ENCODE measurements at places on chromosomes 6 and 20.

DNA sequence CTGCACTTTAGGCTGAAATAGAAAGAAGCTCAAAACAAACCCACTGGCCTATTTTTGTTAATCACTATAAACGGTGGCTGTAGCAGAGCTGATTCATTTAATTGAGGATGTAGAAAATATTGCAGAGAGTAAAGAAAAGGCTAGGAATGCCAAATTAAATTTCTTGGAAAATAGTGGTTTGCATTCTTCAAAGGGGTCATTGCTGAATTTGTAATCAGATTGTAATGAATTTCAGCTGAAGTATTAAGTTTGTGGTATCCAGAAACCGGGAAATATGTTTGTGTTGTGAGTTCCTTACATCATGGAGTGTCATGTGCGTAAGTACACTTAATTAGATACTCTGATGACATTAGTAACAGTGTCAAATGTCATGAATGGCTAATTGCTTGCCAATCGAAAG lies 203.0 kb downstream of the SAMD5 start:
- no peak for DNase-seq

DNA sequence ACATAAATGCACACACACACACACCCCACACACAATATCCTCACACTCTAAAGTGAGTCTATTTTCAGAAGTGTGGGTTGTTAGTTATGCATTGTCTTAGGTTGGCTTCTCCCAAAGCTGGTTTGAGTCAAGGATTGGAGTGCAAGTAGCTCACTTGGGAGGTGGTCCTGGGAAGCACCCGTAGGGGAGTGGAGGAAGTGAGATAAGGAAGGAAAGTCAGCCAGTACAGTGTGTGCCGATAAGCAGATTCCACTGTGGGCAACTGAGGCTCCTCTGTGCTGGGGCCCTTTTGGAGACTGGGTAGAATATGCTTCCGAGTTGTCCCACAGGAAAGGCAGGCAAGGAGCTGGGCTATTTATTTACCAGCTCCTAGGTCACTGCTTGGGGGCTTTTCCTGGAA lies 67.2 kb downstream of the PLCB4 start:
- no peak for DNase-seq

- DNase-seq, result no peak
Measured at GRCh38 chr6:23091795-23092194, 522.4 kb downstream of the HDGFL1 start.

DNA sequence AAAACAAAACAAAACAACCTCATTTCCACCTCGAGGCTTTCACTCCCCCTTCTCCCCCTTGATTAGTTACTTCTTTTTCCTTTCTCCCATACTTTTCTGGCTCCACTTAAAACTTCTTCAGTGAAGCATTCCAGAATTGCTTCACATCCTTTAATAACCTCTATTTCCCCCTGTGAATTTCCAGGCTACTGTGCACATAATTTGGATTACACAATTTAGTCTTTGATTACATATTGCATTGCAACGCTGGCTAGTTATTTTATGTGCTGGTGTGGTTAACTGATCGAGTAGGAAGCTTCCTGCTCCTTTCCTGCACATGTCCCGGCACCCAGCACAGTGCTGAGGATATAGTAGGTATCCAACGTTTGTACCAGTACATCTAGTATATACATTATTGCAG lies 28.1 kb upstream of the EEF1E1 start:
- DNase-seq, result no peak

GRCh38 chr20:37490663-37491350 lies 30.2 kb upstream of the NNAT start:
- DNase-seq, result no peak

DNA sequence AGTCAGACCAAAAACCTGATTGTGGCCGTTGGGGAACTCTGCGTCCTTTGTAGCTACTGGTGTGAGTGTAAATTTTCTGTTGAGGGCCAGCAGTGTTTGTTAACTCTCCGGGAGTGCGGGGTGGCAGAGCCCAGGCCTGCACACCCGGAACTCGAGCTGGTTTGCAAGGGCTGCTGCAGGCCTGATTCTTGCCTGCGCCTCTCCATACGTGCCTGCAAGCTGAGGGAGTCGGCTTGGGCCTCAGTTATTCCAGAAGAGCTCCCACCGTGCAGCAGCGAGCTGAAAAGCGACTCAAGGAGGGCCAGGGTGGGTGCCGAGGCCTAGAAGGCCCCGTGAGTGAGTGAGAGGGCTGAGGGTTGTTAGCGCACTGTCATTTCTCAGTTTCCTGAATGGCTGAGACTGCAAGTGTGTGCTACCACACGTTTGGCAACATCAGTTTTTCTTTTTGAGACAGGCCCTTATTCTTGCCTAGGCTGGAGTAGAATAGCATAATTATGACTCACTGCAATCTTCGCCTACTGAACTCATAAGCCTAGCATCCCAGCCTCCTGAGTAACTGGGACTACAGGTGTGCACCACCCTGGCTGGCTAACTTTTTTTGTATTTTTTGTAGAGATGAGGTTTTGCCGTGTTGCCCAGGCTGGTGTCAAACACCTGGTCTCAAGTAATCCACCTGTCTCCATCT lies 33.9 kb upstream of the KIF13A start:
- no peak for DNase-seq

DNA sequence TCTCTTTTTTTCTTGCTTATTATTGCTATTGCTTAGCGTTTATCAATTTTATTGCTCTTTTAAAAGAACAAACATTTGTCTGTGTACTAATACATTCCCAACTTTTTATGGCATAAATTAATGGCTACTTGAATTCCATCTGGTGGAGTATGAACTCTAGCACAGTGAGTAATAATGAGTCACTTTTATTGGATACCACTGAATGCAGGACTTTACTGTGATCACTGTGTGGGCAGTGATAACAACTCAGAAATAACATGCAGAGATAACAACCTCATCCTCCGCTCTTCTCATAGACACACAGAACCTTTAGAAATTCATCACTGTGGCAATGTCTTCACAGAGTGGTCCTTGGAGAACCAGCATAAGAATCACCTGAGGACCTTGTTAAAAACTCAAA lies 174.9 kb upstream of the PRND start:
- DNase-seq, result no peak

DNA sequence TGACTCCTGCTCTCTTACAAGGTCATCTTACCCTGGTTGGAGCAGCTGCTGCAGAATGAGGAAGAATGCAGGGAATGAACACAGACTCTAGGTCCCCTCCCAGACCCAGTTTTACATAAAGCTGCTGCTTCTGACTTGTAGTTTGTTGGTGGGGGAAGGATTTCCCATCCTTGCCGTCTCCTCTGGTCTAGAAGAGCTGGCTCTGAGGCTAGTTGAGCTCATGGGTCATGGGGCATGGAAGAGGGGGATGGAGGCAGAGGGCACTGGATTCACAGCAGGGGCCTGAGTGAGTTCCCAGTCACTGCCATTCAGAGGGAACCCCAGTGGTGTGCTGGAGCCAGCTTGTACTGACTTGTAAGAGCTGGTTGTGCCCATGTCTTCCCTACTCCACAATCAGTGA lies 9.2 kb upstream of the GUCA1A start:
- no peak for DNase-seq

GRCh38 chr6:10363911-10364310 lies 51.0 kb downstream of the TFAP2A start:
- no peak for DNase-seq

DNA sequence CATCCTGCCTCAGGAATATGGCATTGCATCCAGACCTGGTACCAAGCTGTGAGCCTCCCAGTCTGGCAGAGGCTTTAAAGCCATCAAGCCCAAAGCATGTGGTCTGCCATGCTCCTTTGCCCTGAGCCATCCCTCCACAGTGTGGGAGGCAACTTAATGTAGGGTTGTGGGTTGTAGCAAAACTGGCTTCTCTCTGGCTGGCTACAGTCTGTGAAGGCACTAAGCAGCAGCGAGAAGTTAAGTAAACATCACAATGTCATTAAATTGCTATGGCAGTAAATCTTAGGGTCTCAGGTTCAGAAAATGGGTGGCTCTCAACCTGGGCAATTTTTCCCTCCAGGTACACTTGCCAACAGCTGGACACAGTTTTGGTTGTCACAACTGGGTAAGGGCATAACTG lies 472.9 kb downstream of the PREX1 start:
- DNase-seq, result no peak

- peak; percentile 68 for DNase-seq
Measured at GRCh38 chr6:35486005-35486925, 10.6 kb downstream of the TEAD3 start.

GRCh38 chr6:4665489-4666417 lies 110.5 kb upstream of the CDYL start:
- no peak for DNase-seq

GRCh38 chr6:75481394-75481793 lies 12.2 kb downstream of the FILIP1 start:
- DNase-seq, result no peak

- DNase-seq, result no peak
Measured at GRCh38 chr6:48419992-48420391, 309.0 kb upstream of the PTCHD4 start.

DNA sequence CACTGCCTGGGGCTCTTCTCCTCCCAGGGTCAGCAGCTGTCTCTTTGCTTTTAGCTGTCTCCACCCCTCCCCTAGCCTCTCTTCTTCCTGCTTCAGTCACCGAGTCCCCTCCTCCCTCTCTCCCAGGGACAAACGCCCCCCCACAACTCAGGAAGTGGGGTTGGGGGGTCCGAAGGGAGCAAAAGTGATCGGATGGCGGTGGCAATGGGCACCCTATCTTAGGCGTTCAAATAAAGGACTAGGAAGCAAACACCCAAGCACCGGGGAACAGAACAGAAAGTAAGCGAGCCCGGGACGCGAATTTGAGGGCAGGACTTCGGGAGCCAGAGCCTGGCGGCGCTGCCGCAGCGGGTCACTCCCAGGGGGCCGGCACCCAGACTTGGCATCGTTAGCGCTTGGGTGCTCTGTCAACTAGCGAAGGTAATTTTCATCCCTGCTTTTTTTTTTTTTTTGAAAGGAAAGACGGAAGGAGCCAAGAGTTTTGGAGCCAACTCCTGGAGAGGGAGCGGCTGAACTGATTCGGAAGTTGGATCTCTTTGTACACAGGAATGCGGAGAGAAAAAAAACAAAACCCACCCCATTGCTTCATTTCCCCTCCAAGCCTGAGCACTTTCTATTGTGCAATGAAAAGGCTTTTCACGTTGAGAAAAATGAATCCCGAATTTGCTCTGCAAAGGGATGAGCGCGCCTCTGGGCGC lies 815 bp upstream of the ITPR3 start:
- DNase-seq, result peak; percentile 56

DNA sequence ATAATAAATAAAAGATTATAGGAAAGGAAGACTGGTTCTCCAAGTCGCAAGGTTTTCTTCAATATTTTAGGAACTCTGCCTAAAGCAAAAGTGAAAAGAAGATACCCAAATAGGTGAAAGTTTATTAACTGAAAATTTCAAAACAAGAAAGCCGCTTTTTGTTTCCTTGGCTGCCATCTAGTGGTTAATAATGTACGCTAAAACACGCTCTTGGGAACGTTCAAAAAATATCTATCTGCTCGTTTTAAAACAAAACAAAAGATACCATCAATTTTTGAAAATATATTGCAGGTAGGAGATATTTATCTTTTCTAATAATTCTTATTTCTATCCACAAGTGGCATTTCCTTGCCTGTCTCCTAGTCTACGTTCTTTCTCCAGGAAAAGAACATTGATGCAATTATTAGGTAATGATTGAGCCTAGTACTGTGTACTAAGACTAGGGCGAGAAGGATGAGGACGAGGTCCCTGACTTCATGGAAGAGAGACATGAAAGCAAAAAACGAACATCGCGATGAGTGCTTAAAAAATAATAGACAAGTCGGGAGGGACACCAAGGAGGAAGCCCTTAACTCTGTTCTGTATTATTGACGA lies 97.2 kb downstream of the SPTLC3 start:
- DNase-seq, result no peak

- no peak for DNase-seq
Measured at GRCh38 chr6:52634211-52634610, 36.7 kb upstream of the TMEM14A start.

- no peak for DNase-seq
Measured at GRCh38 chr6:109962271-109962670, 15.8 kb upstream of the GPR6 start.

DNA sequence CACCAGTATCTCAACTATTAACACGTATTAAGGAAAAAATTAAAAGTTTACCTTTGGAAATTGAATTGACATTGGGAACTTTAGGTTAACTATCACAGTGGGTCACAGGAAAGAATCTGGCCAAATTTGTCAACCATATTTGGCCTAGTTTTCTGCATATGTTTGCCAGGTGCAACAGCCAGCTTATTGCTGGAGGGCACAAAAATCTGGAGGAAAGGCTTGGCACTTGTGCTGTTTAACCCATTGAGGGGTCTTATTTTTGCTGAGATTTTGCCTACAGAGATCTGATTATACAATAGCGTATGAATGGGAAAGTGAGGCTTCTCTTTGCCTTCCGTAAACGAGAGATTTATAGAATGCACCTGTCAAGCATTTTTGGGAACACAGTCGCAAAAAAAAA lies 190.4 kb downstream of the PRL start:
- DNase-seq, result no peak

DNA sequence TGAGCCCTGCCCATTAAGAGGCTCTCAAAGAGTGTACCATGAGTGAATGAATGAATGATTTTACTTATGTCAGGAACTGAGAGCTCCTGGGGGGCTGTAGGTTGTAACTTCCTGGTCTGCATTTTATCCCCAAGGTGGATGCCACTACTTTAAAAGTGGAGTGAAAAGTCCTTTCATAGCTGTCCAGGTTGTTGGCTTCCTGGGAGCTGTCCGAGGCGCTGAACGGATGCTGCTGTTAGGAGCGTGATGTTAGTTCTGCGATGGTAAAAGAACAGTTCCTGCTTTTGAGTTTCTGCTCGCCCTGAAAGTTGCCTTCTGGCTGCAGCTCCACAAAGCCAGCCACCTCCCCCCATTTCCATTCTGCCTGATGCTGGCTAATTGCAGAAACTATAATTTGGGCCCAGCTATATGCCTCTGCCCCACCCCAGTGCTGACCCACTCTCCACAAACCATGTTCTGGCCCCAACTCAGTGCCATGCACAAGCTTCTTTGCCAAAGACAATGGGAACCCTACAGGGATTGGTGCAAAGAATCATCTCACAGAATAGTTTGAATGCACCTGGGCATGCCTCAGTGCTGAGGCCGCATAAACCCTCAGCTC lies 330.9 kb upstream of the CDH4 start:
- peak; percentile 40 for DNase-seq

DNA sequence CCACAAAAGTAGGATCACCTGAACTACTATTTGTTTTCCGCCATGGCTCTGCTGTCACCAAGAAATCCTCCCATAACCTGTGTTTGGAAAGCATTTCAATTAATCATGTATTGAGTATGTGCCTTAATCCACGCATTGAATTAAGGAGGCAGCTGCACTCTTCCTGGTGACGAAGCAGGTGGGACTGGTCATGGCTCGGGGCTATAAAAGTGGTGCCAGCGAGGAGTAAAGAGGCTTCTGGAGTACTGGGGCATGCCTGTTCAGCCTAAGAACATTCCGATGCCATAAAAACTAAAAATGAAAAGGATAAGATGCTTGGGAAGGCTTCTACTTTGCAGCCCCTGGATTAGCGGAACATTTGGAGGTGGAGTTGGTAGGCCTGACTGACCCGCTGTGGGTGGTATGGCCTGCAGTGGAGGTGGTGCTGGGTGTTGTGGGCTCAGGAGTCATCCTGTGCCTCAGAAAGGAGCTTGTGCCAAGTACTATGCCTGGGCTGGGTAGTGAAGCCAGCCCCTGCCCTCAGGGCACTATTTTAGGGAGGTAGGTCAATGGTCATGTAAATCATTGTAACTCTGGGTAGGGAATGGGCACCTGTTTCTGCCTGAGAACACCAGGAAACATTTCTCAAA lies 110.5 kb downstream of the B3GAT2 start:
- no peak for DNase-seq
